Esophagus muscularis mucosa (tissue), 4 donors: ENCODE measurements at places on chromosomes 1 and 21.

- H3K4me3 ChIP-seq = no peak overlapping the region
- no peaks in the 10 kb centered on the region for H3K4me1 ChIP-seq
- no peak overlapping the region for H3K27ac ChIP-seq
- no peak for DNase-seq
- H3K36me3 ChIP-seq = peaks cover 97% of the 10 kb centered on the region
Measured at GRCh38 chr1:25973610-25974321, 24.1 kb downstream of the PAFAH2 start.

DNA sequence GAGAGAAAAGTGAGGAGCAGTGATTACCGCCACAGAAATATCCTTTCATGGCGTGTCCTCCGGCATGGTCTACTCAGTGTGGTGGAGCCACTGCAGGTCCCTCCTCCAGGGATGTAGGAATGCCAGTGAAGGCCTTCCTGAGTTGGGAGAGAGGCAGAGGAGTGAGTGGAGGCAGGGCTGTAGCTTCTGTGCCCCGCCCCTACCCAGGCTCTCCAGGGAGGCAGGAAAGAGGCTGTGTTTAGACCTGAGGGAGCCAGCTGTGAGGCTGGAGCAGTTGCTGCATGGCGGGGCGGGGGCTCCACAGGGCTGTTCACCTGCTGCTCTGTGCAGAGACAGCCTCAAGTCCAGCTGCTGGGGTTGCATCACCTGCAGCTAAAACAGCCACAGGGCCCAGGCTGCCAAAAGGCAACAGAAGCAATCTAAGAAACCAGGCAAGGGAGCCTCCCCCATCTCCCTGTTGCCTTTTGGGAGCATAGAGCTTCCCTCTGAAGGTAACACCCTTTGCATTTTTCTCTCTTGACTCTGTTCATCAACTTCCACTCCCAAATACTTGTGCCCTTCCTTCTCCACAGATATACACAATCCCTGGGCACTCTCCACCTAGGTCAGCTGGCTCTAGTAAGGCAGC lies 801 bp upstream of the ANXA9 start:
- no peak overlapping the region for H3K4me3 ChIP-seq
- no peak overlapping the region for H3K27ac ChIP-seq

DNA sequence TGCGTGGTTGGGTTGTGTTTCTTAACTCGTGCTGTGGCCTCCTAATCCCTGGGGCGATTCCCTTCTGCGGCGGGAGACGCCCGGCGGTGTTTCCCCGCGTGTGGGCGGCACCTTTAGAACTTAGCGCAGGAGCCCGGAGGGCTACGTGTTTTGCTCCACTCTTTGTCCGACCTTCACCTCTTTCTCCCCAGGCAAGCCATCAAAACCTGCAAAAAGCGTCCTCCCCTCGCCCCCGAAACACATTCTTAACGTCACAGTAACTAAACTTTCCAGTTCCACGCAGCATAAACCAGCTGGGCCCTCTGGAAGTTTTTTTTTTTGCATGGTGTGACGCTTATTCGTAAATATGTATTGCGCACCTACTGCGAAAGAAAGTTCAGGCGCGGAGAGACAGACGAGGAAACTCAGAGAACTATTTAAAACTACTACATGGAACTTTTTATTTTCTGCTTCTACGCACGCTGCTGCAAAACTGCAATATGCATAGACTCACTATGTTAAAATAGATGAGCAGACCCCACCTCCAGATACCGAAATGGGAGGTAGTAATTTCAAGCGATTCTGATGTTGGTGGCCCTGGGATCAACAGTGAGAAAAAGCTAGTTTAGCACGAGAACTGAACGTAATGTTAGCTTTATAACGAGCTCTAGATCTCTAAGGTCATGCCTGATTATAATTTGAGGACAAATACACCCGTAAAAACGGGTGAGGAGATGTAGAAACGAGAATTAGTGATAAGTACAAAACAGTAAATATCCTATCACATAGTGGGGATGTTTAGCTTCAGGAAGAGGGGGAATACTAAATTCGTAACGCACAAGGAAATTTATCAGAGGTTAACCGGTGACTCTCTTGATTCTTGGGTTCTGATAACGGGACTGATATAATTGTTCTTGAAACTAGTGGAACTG lies 920 bp downstream of the MTR start:
- H3K4me1 ChIP-seq = peaks cover 26% of the 10 kb centered on the region
- H3K4me3 ChIP-seq = peak overlapping the region; percentile 99
- peaks cover 5% of the 10 kb centered on the region for H3K36me3 ChIP-seq
- no peak for DNase-seq
- H3K27me3 ChIP-seq = no peaks in the 10 kb centered on the region

DNA sequence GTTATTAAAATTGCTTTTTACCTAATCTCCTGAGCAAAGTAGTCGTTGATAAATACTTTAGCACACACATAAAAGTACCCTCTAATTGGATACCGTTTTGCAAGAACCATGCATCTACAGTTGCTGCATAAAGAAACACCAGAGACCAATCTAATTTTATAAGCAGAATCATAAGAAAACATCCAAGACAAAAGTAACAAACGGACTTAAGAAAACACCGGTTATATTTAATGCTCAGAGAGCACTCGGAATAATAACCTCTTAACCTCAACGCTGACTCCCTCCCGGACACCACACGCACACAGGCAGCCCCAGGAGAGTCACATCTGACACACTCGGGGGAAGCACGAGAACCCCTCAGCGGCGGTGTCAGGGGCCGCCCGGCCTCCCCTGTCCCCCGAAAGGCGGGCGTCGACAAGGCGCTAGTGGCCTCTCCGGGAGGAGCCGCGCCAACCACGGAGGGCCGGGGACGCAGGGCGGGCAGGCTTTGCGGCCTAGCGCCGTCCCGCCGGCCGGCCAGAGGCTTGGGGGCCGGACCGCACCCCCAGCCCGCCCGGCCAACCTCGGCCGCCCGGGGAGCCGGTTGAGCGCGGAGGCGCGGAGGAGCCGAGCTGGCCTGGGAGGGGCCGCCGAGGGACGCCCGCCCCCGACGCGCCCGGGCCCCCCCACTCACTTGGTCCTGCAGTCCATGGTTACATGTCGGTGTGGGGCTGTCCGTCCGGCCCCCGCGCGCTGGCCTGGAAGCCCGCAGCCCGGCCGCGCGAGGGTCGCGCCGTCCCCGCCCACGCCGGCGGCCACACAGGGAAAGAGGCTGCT lies 606 bp downstream of the DENND1B start:
- no peak for DNase-seq
- no peaks in the 10 kb centered on the region for H3K36me3 ChIP-seq
- H3K4me1 ChIP-seq = peaks cover 10% of the 10 kb centered on the region

DNA sequence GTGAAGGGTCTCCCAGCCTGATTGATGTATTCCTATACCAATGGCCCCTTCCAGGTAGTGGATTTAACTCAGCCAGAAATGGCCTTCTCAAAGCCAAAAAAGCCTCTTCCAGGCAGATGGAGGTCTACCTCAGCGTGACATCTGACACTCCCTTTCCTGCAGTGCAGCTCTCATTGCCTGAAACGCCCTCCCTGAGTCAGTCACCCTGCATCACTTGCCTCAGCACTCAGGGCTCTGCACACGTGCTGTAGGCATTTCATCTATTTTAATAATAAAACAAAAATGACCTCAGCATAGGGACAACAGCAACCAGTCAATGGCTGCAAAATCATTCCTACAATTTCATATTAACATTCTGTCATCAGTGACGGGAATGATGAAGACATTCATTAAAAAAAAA lies 64.4 kb upstream of the GJA5 start:
- no peak overlapping the region for H3K4me3 ChIP-seq
- no peaks in the 10 kb centered on the region for H3K27me3 ChIP-seq
- DNase-seq = no peak
- no peaks in the 10 kb centered on the region for H3K36me3 ChIP-seq

DNA sequence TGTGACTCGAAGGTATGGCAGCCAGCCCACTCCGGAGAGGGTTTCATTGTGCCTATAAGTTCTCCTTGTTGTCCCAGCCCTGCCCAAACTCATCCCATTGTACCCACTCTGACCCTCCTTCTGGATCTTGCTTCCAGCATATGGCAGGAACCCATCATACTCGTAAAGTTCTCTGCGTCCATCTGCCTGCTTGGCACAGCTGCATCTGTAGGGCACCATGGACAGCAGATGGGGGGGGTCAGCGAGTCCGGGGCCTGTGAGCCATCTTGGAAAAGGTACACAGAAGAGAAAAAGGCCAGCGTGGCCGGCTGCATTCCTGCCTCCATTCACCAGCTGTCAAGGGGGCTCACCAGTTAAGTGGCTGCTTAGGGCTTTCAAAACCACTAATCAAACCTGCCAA lies 94.9 kb upstream of the IGSF21 start:
- no peaks in the 10 kb centered on the region for H3K36me3 ChIP-seq
- peaks cover 83% of the 10 kb centered on the region for H3K27me3 ChIP-seq
- no peak overlapping the region for H3K4me3 ChIP-seq
- no peak overlapping the region for H3K27ac ChIP-seq
- DNase-seq = no peak
- no peaks in the 10 kb centered on the region for H3K4me1 ChIP-seq

DNA sequence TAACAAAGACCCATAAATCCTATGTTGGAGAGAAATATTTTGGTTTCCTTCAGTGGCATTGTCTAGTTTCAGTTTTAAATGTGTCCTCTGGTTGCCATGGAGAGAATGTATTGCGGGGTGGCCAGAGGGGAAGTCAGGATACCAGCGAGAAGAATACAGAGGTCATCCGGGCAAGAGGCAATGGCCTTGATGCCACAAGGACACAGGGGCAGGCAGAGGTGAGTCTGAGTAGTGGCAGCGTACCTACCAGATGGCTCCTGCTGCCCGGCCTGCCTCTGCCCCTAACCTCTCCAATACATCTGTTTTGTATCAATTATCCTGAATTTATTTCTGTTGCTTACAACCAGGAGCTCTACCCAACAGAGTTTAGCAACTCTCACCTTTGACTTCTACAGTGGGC lies 14.9 kb downstream of the KLHDC7A start:
- DNase-seq = peak; percentile 53
- no peaks in the 10 kb centered on the region for H3K36me3 ChIP-seq
- H3K4me3 ChIP-seq = no peak overlapping the region
- H3K27me3 ChIP-seq = no peaks in the 10 kb centered on the region

- no peak overlapping the region for H3K4me3 ChIP-seq
- no peak for DNase-seq
Measured at GRCh38 chr1:53396573-53397268, 62.5 kb upstream of the DMRTB1 start.
